ENCODE measurements at places on chromosomes 1 and 21. TPM values are rescaled to one million over a fixed set of nuclear protein-coding genes. Genes with fewer than 3 reads are reported as not detected.

The CATSPERE gene
- total RNA-seq: 0.39 TPM

The LCE1D gene
- total RNA-seq: not detected

The FNDC10 gene
- total RNA-seq: 1.3 TPM

The SLC6A9 gene
- 0.13 TPM for total RNA-seq

The PIGR gene
- total RNA-seq: not detected

The CRNN gene
- not detected for total RNA-seq

The ZNF678 gene
- total RNA-seq: 11.0 TPM

All from dermis microvascular lymphatic vessel endothelial cell (primary cell).